ENCODE measurements at places on chromosomes 4 and X. TPM values are rescaled to one million over a fixed set of nuclear protein-coding genes. Genes with fewer than 3 reads are reported as not detected.

GRCh38 chr4:73855406-73855805, 2.3 kb downstream of the PF4V1 start:
- no peak for ATAC-seq

DNA sequence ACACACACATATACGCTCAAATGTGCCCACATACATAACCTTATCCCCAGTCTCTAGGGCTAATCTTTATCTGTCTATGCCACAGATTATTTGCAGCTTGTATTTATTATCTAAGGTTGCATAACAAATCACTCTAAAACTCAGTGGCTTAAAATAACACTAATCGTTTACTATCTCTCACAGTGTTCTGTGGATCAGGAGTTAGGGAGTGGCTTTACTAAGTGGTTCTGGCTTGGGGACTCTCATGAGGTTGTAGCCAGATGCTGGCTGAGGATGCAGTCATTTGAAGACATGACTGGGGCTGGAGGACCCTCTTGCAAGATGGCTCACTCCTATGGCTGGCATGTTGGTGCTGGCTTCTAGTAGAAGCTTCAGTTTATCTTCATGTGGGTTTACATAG, 68.5 kb upstream of the LNX1 start:
- no peak for ATAC-seq

DNA sequence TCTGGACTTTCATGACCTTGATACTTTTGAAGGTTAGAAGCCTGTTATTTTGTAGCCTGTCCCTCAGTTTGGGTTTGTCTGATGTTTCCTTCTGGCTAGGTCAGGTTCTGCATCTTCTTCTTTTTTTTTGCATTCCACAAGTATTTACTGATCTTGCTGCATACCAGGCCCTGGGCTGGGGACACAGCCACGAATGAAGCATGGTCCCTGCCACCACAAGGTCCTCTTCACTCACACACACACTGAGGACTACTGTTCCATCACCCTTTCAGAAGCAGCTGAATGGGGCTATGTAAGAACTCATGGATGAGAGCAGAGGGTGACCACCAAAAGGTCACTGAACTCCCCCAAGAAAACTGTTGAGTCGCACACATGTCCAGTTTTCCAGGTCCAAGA, 39.2 kb downstream of the USP11 start:
- ATAC-seq, result no peak

DNA sequence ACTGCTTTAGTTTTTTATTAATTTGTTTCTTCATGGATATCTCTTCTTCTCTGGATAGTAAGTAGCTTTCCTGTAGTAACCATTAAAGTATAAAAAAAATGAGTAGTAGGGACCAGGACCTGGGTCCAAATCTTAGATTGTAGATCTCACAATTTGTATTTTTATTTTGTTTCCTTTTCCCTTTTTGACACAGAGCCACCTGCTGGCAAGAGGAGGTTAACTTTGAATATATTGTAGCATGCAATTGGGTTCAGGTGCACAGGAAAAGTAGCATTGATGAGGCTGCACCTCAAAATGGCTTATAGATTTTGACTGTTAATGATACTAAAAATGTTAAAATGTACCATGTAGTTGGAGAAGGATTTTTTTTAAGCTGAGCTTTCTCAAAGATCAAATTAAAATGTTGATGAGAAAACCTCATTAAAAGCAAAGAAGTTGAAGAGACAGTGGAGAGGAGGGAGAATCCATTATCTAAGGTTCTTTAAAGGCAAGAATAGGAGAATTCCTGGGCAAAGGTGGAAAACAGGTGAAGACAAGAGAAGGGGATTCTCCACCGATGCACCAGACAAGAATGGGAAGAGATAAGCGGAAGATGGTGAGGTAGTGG, 48.3 kb upstream of the HPGDS start:
- ATAC-seq, result no peak

DNA sequence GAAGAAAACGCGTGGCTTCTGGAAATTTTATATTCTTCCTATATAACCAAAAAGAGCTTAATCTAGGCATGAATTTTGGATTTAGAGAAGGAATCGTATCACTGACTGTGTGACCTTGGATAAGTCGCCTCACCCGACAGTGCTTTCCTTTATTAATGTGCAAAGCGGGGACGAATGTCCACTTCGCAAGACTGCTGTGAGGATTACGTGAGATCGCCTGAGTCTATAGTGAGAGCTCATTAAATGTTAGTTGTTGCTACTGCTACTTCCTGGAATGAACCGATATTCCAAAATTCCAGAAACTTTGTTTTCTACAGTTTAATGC, 448 bp upstream of the TBC1D8B start:
- ATAC-seq, result no peak

TMEM255A gene
- total RNA-seq, result 0.20 TPM

SRPX gene
- total RNA-seq, result 6.8 TPM

RAB40AL gene
- total RNA-seq, result 0.68 TPM
